AG09309 (cell line): ENCODE measurements at places on chromosomes 12 and 14.

GRCh38 chr12:113006641-113007040 lies 28.3 kb downstream of the OAS2 start:
- DNase-seq = no peak

DNA sequence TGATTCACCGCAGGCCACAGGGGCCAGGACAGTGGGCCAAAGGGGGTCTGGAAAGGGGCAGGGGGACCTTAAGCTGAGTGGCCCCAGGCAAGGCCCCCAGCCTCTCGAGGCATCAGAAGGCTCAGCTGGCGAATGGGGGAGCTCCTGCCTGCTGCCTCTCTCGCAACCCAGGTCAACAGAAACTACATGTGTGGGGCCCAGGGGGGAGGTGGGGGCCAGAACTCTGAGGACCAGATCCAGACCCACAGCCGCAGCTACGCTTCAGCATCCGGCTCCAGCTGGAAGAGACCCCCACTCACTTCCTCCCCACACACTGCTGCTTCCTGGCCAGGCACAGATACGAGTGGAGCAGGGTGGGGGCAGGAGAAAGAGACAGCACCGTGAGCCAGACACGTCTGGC lies 46.5 kb downstream of the NCOR2 start:
- DNase-seq = no peak

DNA sequence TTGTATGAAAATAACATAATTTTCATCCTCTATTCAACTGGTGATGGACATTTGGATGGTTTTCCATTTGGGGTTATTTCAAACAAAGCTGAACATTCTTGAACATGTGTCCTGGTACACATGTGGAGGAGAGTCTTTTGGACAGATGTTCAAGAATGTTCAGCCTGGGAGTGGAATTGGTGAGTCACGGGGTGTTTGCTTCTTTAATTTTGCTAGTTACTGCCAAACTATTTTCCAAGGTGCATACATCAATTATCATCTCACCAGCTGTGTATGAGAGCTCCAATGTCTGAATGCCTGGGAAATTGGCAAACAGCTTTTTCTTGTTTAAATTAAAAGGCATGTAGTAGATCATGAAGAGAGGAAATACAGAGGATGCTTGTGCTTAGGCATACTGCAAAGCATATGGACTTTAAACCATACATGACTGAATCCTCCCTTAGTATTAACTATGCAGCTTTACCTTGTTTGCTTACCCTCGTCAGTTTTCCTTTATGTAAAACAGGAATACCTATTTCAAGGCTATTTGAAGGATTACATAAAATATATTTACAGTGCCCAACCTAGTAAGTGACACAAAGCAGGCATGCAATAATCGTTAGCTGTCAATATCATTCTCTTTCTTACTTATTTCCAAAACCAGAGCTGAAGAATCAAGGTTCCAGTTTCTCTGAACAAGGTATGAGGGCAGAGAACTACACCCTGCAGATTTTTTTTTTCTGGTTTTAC lies 152.1 kb downstream of the ITPR2 start:
- no peak for DNase-seq

GRCh38 chr12:111624540-111624939 lies 25.4 kb upstream of the ATXN2 start:
- no peak for DNase-seq

- no peak for DNase-seq
These were observed 27.7 kb upstream of the ZFP36L1 start for GRCh38 chr14:68820536-68820935.

GRCh38 chr14:68085742-68086141 lies 266.2 kb downstream of the RAD51B start:
- DNase-seq = no peak

- no peak for DNase-seq
These were observed 21.2 kb downstream of the ITGA7 start for GRCh38 chr12:55686366-55687010.

GRCh38 chr14:103801459-103801858 lies 45.9 kb downstream of the PPP1R13B start:
- DNase-seq = peak; percentile 76

DNA sequence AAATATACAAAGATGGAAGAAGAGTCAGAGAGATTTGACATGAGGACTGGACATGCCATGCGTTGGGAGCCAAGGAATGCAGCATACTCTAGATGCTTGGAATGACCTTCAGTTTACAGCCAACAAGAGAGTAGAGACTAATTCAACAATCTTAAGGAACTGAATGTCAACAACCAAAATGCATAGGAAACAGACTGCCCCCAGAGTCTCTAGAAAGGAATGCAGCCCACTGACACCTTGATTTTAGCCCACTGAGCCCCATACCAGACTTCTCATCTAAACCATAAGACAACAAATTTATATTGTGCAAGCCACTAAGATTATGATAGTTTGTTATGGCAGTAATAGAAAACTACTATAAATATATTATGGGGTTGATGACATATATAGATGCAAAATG lies 611.2 kb downstream of the RPS29 start:
- DNase-seq = no peak

DNA sequence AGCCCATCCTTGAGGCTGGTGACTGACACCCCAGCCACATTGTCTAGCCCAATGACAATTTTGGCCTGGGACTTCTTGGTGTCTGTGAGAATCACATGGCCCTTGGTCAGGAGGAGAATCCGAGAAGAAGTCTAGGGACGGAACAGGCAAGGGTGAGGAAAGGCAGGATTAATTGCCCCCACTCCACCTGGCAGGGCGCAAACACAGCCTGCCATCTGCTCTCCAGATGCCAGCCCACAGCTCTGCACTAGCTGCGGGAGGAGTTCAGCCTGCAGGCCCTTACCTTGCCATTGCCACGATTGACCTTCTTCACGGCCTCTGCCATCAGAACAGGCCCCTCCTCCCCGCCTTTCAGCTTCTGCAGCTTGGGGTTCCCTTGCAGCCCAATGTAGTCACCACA lies 13.1 kb upstream of the TAC3 start:
- DNase-seq = no peak

DNA sequence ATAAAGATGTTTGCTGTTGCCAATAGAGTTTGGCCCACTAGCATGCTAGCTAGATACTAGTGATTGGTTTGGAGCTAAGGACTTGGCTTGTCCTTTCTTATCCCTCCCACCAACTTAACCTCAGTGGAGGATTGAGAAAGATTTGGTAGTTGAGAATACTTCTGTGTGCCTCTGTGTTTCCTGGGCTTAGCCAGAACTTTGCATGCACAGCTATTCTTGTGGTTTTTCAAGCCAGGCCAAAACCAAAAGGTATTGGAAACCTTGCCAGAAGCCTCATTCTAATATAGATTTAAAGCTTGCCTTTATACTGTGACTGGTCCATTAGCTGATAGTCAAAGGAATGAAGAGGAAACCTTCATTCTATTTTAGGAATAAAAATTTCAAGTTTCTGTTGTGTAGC lies 188.5 kb downstream of the CCDC91 start:
- peak; percentile 90 for DNase-seq

GRCh38 chr12:109842021-109842420 lies 8.8 kb upstream of the TRPV4 start:
- DNase-seq = no peak

DNA sequence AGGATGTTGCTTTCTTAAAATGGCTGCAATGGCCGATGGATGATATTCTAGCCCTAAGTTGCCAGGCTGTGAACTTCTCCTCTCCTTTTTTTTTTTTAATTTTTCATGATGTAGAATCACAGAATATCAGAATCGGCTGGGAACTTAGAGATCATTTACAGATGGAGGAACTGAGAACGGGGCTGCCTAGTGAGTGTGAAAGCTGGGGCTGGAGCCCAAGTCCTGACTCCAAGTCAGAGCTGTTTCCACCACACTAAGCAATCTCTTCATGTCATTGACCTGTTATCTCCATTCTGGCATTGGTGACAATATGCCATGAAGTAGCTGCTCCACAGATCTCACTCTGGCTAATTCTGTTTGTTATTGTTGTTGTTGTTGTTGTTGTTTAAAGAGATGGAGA lies 121.7 kb downstream of the SLC38A1 start:
- DNase-seq = no peak

GRCh38 chr14:69986336-69986735 lies 107.1 kb downstream of the SMOC1 start:
- no peak for DNase-seq

GRCh38 chr12:25271486-25272098 lies 20.9 kb upstream of the KRAS start:
- no peak for DNase-seq

DNA sequence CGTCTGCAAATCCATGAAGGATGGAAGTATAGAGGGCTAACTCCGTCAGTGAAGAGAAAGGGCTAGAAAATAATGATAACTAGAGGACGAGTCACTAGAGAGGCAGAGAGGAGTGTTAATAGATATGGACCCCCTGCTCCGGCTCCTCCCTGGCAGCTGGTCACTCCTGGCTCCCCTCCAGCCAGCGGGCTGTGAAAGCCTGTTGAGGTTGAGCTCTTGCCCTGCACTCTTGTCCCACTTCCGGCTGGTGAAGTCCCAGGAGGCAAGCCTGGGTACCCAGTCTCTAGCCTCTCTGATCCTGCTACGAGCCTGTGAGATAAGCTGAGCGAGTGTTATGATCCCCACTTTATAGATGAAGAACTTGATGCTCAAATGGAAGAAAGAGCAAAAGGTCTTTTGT lies 90.3 kb downstream of the RFX4 start:
- no peak for DNase-seq

- DNase-seq = no peak
These were observed 8.1 kb upstream of the CKAP4 start for GRCh38 chr12:106255952-106256351.

GRCh38 chr12:112389228-112389627 lies 7.0 kb upstream of the HECTD4 start:
- DNase-seq = no peak

- no peak for DNase-seq
These were observed 84.4 kb downstream of the PPP2R5C start for GRCh38 chr14:101845896-101846295.

DNA sequence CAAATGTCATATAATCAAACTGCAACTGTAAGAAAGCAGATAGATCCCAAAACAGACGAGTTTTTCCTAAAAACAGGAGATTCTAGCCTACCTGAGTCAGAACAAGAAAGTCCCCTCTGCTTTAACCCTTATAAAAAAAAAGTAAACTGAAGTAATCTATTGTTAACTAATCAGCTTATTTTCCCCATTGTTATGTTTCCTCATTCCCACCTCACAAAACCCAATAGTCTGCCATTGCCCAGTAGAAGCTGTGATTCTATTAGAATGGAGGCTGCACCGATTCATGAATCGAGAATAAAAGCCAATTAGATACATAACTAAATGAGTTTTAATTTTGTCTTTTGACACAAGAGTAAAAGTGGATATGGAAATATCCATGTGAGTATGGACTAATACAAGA lies 115.4 kb downstream of the MED13L start:
- DNase-seq = no peak

GRCh38 chr12:52346593-52346992 lies 20.7 kb downstream of the KRT85 start:
- DNase-seq = no peak

GRCh38 chr12:57616383-57617101 lies 5.3 kb downstream of the ARHGEF25 start:
- DNase-seq = peak; percentile 43

GRCh38 chr14:34966413-34966812 lies 16.4 kb upstream of the SRP54 start:
- no peak for DNase-seq

DNA sequence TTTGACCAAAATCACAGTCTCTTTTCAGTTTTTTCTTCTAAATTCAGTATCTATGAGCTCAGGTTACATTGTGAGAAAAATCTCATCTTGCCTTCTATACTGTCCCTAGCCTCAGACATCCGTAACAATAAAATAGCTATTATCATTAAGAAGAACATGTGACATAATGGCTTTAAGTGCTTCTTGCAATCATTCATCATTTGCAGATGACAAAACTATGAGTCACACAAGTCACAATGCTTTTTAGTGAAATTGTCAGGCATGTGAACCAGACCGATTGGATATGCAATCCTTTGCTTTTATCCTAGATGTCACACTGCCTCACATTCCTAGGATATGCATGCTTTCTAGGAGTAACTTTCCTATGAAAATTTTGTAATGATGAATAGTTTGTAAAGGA lies 313.1 kb downstream of the SLC6A15 start:
- peak; percentile 7 for DNase-seq

- no peak for DNase-seq
These were observed 108.0 kb upstream of the ARHGAP5 start for GRCh38 chr14:31968956-31969698.

- DNase-seq = no peak
These were observed 3.0 kb upstream of the KRT3 start for GRCh38 chr12:52798671-52799504.

DNA sequence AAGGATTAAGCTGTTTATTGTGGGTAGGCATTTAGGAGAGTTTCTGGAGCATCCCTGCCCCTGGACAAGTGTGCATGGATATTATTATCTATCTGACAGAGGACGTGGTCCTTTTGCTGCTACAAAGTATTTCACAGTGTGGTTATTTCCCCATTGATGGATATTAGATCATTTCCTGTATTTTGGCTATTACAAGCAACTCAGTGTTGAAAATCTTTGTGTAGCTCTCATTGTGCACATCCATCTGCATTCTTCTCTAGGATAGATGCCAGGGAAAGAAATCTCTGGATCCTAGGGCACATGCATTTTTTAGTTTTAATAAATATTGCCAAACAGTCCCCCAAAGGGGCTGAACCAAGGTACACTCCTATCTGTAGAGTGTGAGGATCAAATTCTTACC lies 154.3 kb upstream of the SRRM4 start:
- no peak for DNase-seq

DNA sequence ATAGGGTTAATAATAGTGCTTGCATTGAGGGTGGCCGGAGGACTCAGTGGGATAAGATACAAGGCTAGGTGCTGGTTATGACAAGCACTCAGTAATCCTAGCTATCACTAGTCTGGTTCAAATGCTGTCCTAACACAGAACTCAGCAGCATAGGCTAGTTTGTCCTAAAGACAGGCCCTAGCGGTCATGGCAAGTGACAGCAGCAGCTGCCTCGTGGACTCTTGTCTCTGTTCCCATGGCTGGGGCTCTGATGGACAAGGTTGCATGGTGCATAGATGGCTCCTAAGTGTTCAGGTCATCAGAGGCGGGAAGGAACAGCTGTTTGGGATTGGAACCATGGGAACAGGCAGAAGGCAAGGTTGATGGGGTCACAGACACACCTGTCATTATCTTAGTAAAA lies 42.4 kb upstream of the IGF1 start:
- DNase-seq = no peak

DNA sequence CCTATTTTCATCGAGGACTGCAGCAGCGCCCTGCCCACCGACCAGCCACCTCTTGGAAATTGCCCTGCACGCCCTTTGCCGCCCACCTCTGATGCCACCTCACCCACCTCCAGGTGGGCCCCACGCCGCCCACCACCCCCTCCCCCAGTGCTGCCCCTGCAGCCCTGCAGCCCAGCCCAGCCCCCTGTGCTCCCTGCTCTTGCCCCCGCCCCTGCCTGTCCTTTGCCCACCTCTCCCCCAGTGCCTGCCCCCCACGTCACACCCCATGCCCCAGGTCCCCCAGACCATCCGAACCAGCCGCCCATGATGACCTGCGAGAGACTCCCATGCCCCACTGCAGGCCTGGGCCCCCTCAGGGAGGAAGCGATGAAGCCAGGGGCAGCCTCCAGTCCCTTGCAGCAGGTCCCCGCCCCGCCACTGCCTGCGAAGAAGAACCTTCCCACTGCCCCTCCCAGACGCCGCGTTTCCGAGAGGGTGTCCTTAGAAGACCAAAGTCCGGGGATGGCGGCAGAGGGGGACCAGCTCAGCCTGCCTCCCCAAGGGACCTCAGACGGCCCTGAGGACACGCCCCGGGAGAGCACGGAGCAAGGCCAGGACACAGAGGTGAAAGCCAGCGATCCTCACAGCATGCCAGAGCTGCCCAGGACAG lies 96.5 kb downstream of the LGMN start:
- DNase-seq = no peak

GRCh38 chr14:72855913-72856312 lies 38.0 kb downstream of the DPF3 start:
- peak; percentile 63 for DNase-seq

GRCh38 chr12:131290255-131290959 lies 336.7 kb downstream of the ADGRD1 start:
- DNase-seq = no peak
